ENCODE measurements at places on chromosomes 5 and 9.

DNA sequence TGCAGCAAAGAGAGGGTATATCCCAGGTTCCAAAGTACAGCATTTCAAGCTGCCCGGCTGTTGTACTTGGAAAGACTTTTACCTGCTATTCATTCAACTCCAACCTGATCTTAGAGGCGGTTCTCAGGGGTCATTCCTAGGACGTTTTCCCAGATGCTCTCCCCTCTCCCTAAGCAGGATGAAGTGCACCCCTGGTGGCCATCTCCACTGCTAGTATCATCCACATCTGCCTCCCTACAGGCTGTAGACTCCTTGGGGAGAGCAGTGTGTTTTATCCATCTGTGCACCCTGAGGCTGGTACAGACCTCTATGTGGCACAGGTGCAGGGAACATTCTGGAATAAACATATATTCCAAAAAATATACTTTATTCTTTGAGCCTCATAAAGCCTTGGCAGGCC is 56.8 kb downstream of the PTPN3 start:
- DNase-seq = no peak

DNA sequence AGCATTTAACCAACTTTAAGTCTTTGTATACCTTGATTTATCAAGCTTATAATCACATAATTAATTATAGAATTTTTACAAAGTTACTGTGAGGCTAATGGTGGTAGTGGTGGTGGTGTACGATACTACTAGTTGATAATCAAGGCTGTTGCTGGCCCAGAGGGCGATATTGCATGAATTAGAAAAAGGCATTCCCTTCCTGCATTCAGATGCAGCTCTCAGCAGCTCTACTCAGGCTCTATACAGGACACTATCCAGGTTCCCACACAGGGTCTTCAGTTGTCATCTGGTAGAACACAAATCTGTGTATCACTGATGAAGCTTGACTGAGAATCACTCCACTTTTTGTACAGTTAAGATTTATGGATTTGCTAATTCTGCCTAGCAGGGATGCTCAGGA is 562.8 kb upstream of the C9orf72 start:
- DNase-seq = no peak

GRCh38 chr9:125761676-125762450 is 14.7 kb downstream of the PBX3 start:
- DNase-seq = no peak

- no peak for DNase-seq
These were observed 109.5 kb downstream of the TENT4A start for GRCh38 chr5:6822556-6823343.

- no peak for DNase-seq
These were observed 160.0 kb upstream of the GNA14 start for GRCh38 chr9:77807846-77808750.

- DNase-seq = no peak
These were observed 71.4 kb upstream of the ATP10B start for GRCh38 chr5:160923411-160923810.

DNA sequence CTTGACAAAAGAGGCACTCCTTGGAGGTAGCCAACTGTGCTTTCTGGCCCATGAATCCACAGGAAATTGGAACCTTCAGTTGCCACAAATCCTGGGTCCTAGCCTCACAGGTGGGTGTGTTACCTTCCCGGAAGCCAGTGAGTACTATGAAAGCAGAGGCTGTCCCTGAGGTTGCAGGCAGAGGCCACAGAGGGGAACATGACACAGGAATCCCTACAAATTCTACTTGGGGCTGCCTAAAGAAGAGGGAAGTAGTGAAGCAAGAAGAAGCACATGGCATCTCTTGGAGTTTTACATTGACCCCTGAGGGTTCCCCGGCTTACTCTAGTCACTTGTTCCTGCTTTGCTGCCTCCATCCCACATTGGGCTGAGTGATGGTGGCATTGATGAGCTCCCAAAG is 2.6 kb downstream of the SLC22A5 start:
- DNase-seq = no peak

DNA sequence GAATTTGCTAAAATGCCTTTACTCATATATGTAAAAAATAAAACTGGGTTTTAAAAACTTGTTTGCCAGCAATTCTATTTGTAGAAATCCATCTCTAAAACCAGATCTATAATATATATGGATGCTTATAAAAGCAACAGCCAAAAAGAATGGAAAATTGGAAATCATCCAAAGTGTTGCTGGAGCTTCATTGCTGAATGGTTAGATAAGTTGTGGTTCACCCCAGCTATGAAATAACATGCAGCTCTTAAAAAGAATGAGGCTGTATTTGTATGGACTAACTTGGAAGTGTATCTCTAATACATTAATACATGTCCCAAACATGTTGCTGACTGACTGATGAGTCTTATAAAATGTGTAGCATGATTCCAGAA is 76.2 kb downstream of the STK10 start:
- DNase-seq = no peak

- no peak for DNase-seq
These were observed 8.1 kb upstream of the IL17B start for GRCh38 chr5:149387081-149387631.

- no peak for DNase-seq
These were observed 34.1 kb downstream of the FABP6 start for GRCh38 chr5:160263326-160263855.

DNA sequence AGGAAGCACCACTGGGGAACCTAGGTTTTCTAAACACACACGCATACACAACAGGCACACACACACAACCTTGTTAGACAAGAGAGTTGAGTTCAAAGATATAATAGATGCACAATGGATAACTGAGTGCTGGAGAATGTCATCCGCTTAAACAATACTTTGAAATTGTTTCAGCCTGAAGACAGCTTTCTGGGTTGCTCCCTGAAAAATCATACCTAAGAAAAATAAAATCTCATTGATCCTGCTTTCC is 126.1 kb downstream of the TMEM161B start:
- no peak for DNase-seq

DNA sequence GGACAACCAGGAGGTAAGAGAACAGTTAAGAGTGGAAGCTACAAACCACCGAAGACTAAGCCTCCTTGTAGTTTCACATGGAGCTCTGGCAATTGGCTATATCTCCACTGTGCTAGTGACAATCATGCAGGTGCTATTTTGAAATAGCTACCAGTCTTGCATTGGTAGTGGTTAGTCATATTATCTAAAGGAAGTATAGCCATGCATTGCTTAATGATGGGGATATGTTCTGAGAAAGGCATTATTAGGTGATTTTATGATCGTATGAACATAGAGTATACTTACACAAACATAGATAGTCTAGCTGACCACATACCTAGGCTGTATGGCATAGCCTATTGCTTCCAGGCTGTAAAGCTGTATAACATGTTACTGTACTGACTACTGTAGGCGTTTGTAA is 28.4 kb downstream of the HSDL2 start:
- no peak for DNase-seq

GRCh38 chr5:50730336-50730735 is 63.9 kb downstream of the PARP8 start:
- no peak for DNase-seq

- no peak for DNase-seq
These were observed 79.9 kb downstream of the AOPEP start for GRCh38 chr9:94806307-94806893.

DNA sequence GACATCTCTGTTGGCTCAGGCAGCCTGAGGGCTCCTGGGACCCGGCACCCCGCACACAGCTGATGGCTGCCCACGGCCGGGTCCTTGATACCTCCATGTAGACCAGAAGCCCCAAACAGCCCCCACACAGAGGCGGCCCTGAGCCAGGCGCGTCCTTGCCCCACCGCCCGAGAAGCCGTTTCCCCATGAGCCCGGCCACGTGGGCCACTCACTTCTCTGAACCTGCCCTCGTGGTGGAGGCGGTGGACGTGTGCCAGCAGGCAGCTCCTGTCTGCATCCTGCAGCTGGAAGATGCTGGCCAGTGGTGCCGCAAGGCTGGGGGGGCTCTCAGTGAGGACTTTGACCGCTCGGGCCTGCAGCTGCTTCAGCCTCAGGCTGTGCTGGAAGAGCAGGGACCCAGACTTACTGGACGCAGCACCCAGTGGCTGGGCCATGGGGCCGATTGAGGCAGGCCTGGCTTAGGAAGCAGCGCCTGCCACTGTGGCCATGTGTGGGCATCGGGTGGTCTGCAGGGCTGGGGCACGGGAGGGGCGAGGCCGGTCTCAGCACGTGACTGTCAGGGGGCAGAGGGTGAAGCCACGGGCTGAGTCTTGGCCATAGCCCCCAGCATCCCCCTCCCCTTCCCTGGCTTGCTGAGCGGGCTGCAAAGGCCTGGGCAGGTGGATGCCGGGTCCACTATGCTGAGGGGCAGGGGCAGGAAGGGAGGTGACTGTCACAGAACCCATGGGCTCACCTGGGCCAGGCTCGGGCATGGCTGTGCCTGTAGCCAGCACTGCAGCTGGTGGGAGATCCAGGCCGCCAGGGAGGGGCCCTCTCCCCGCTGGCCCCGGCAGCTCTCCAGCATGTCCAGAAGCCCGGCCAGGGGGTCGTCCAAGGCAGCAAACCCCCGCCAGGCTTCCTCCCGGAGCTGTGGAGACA is 50.0 kb downstream of the EXD3 start:
- no peak for DNase-seq

DNA sequence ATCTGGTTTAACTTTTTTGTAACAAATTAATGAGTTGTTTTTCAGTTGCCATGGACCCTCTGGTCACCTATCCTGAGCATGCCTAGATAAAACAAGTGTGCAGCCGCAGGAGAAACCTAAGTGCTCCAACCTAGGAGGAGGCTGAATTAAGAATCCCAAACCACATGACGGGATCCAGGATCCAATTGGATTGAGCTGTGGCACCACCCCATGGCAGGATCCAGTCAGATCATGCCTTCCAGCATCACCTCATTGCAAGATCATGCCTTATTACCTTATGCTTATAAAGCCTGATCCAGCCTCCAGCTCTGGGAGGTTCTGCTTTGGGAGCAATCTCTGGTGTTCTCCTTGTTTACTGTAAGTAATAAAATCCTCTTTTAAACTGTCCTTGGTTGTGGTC is 662.0 kb downstream of the TLR4 start:
- DNase-seq = no peak
